ENCODE measurements at places on chromosomes 6 and 20.

- DNase-seq, result no peak
Observed at GRCh38 chr20:10411673-10412072, 22.3 kb downstream of the MKKS start.

DNA sequence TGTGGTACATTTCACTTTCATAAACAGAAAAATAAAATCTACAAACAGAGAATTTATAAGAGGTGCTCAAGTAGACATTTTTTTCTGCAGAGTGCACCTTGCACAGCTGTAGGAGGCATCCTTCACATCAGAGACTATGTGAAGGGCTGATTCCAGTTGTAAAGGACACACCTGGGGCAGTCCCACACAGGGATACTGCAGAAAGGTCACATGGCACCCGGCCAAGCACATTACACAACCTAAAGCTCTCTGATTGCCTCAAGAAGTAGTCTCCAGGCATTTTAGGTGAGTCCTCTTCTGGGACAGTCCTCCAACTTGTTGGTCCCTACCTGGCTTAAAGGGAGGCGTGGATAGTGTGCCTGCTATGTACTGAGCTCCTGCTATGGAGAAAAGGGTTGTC is 502.9 kb upstream of the NOX3 start:
- no peak for DNase-seq

DNA sequence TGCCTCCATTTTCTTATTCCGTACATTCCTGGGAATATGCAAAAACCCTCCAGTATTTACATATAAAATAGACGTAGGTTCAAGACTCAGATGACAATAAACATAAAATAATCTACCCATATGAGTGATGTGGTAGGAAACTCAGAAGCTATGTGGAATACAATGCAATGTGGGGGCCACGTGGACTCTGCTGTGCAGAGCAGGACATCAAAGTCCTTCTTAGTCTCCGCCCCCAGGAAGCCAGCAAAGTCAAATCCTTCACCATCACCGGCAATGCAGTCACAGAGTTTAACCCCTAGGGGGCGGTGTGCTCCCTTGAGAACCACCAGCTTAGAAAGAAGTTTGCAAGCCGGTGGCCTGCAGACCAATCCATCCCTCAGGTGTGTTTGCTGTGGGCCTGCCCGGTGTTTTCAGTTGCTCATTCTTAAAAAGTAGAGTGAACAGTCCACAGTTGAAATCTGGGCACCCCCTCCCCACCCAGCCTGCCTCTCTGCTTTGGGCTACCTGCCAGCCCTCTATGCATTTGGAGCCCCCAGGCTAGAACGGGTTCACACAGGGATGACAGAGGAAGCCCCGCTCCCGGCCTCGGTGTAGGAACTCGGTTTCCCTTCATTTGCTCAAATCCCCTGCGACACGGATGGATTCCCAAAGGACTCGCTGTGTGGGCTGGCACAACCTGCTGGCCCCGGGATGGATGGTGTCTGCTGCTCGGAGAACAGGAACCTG is 59.9 kb downstream of the SULF2 start:
- peak; percentile 88 for DNase-seq

GRCh38 chr6:136517002-136517401 is 33.2 kb downstream of the MAP7 start:
- DNase-seq, result no peak

DNA sequence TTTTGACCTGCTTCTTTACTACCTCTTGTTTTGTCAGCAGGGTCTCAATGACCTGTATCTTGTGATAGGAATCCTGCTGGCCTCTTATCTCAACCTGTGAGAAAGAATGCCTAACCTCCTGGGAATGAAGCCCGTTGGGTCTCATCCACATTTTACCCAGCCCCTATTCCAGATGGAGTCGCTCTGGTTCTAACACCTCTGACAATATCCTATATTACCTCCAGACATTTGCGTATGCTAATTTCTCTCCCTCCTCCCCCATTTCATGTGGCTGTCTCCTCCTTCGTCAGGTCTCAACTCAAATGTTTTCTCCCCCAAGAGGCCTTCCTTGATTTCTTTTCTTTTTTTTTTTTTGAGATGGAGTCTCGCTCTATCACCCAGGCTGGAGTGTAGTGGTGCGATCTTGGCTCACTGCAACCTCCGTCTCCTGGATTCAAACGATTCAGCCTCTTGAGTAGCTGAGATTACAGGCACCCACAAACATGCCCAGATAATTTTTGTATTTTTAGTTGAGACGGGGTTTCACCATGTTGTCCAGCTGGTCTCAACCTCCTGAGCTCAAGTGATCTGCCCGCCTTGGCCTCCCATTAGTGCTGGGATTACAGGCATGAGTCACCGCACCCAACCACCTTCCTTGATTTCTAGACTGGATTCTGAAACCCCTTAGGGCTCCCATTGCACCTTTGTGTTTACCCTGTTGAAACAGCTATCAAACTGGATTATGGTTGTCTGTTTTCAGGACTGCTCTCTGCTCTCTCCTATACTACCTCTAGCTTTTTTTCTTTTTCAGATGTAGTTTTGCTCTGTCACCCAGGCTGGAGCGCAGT is 49.5 kb upstream of the B4GALT5 start:
- no peak for DNase-seq

DNA sequence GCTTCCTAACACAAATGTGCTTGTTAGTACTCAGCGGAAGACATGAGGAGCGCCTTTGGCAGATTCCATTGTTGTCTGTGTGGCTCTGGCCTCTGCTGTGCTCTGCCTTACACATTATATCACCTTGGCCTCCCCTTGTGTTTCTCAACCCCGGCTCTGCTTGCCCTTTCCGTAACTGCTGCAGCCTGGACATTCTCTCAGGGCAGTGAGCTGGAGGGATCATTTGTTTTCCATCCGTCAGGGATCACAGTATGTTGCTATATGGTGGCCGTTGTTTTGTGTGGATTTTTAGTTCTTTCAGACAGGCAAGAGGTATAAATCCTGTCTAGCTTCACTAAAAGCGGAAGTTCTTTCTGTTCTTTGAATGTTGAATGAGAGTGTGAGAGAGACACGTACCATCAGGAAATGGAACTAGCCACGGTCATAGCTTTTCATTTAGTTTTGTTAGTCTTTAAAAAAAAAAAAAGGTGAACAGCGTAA is 175.1 kb downstream of the JARID2 start:
- DNase-seq, result no peak

DNA sequence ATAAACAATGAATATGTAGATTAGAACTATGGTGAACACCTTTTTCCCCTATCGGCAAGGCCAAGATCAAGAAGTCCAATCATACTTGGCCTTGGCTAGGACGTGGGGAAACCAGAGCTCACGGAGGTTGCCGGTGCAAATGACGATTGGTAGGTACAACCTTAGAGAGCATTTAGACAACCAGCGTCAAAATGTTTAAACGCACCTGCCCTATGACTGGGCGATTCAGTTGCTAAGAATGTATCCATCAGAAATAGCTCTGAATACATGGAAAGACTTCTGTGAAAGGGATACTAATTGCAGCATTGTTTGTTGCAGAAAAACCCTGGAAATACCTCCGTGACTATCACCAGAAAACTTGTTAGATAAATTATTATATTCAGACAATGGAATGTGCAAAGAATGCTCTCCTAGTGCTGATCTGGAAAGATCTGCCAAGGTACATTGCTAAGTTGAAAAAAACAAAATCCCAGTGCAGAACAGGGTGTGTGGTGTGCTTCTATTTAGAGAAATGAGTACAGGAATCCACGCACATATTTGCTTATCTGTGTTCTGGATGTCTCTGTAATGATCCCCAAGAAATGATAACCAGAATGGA is 48.0 kb upstream of the PTPN1 start:
- DNase-seq, result no peak

- no peak for DNase-seq
Observed at GRCh38 chr6:87897663-87898062, 150.0 kb upstream of the SPACA1 start.

DNA sequence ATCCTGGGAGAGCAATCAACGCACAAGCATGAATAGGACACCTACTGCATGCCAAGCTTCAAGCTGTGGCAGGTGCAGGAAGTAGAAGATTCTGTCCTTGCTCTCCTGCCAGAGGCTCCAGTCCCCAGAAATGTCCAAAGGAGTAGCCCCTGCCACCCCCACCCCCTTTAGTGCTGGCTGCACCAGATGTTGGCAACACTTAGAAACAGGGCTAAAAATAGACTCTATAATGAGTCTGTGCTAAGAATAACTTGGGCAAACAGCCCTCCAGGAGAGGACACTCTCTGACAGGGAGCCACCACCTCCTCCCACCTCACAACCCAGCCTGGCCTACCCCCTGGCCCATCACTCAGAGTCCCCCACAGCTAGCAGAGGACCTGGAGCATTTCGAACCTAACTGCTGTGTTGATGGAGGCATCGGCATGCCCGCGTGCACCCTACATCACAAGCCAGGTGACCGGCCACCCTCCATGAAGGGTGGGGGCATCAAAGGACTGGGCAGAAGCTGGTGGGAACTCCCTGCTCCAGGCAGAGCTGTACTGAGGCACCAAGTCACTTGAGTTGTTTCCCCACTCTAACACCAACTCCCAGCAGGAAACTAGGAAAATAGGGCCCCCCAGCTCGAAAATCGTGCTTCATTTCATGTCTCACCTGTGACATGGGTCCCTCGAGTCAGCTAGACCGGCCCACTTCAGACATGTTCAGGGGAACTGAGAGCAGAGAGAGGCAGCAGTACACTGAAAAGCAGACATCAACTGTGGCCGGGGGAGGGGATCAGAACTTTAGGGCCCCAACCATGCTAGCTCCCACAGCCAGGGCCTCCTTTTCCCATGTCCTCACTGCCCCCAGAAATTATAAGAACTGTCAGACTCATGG is 18.7 kb downstream of the TFEB start:
- no peak for DNase-seq

Measured in AG08395 (cell line).